ENCODE measurements at places on chromosomes 5 and 9.

GRCh38 chr9:79215821-79216220, 355.9 kb upstream of the TLE4 start:
- DNase-seq = no peak

GRCh38 chr9:94445863-94446262, 109.0 kb upstream of the PCAT7 start:
- DNase-seq = no peak

- DNase-seq = no peak
These were observed 2.0 kb downstream of the SCGB3A2 start for GRCh38 chr5:147880487-147880886.

- DNase-seq = no peak
These were observed 136.4 kb downstream of the SEMA5A start for GRCh38 chr5:9409413-9409960.

DNA sequence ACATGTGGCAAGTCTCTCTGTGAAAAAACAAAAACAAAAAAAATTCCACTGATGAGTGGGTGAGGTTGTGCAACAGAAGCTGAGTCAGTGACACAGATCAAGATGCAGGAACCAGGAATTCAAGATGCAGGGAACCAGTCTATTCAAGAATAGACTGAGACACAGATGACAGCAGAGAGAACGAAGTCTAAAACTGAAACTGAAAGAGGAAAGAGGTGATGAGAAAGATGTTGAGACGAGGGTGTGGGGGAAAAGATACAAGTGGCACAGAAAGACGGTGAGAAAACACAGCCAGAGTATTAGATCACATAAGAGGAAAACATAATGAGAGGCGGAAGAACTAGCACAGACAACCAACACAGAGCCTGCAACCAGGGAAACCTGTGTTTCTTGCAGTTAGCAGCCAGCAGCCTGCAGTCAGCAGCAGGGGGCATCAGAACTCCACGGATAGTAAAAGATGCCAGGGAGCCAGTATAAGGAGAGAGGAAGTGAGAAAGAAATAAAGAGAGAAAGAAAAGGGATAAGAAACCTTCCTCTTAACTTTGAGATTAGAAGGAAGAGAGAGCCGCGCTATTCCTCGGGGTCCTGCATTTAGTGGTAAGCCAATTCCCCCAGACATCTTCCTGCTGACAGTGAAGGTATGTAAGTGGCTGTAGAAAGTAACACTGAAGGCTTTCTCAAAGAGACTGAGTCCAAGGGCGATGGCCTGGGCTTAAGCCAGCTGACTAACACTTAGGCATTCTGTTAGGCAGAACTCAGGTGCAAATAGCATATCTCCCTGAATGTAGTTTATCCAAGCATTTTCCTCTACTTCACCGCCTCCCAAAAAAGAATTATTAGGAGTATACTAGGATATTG, 79.0 kb downstream of the TLR4 start:
- DNase-seq = peak; percentile 39

GRCh38 chr5:133734916-133735315, 122.6 kb upstream of the FSTL4 start:
- DNase-seq = no peak

DNA sequence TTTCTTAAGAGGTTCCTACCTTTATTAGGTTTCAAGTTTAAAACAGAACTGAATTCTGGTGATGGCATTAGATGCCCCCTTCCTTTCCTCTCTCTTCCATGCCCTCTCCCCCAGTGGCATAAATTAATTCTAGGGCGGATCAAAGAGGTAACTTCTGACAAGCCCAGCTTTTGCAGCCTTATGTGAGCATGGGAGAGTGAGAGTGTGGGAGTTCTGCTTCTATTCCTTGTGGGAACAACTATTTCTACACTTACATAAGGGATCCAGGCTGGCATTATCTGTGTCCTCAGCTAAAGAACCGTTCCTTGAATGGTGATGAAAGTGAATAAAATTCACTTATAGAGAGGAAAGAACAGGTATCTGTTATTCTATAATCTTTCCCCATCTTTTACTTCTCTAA, 437.6 kb downstream of the KIF4B start:
- no peak for DNase-seq

DNA sequence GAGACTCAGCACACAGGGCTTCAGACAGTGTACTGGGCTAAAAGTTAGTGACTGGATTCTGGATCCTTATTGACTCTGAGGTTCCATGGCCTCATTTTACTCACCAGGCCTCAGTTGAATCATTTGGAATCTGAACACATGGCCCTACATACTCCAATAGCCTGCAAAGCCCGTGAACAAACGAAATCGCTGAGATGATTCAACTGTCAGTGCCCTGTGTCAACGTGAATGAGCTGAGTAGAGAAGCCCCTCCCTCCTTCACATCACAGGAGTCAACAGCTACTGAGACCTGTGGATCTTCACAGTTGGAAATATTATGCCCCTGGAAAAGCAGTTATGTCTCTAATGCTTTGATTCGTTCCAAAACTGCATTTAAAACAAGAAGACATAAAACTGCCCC, 429.3 kb downstream of the GADD45G start:
- no peak for DNase-seq

- DNase-seq = no peak
These were observed 3.7 kb upstream of the MOB3B start for GRCh38 chr9:27533311-27533710.

DNA sequence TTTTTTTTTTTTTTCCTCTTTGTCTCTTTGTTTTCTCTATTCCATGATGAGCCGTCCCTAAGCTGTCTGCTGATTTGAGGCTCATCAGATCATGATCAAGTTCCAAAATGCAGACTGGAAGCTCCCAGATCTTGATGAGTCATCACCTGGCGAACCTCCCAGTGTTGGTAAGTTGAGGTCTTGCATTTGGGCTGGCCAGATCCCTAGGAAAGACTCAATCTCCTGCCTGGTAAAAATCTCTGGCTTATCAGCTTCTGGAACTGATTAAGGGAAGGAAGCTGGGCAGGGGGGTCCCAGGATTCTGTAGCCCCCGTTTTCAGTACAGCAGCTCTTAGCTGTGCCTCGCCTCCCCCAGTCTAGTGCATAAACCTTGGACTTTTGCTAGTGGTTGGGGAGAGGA, 69.0 kb downstream of the TSPAN17 start:
- no peak for DNase-seq

- DNase-seq = no peak
These were observed 307.9 kb downstream of the FBXL7 start for GRCh38 chr5:15807871-15808270.

DNA sequence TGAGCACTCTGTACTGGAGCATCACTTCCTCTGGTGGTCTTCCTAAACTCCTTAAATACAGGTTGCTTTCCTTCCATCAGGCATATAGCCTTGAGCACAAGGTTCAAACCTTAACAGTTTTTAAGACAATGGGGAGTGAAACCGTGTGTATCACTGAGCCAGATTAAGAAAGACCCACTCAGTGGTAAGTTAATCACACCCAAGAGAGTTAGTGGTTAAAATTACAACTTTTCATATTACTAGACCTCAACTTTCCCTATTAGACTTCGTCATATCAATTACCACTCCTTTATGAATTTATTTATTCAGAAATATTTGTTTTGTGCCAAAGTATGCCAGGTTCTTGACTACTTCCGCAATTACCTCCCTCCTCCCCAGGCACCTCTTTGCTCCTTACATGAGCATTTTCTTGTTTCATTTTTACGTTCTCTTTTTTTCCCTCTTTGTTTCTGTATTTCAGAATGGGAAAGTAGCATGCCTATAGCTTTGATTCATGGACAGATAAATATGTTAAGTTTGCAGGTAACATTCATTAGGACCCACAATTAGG, 351.0 kb downstream of the KIAA0825 start:
- DNase-seq = no peak

- DNase-seq = no peak
These were observed 9.1 kb downstream of the OR2V1 start for GRCh38 chr5:181121675-181122561.

- DNase-seq = no peak
These were observed 122.4 kb downstream of the LRRC70 start for GRCh38 chr5:62701036-62701435.

DNA sequence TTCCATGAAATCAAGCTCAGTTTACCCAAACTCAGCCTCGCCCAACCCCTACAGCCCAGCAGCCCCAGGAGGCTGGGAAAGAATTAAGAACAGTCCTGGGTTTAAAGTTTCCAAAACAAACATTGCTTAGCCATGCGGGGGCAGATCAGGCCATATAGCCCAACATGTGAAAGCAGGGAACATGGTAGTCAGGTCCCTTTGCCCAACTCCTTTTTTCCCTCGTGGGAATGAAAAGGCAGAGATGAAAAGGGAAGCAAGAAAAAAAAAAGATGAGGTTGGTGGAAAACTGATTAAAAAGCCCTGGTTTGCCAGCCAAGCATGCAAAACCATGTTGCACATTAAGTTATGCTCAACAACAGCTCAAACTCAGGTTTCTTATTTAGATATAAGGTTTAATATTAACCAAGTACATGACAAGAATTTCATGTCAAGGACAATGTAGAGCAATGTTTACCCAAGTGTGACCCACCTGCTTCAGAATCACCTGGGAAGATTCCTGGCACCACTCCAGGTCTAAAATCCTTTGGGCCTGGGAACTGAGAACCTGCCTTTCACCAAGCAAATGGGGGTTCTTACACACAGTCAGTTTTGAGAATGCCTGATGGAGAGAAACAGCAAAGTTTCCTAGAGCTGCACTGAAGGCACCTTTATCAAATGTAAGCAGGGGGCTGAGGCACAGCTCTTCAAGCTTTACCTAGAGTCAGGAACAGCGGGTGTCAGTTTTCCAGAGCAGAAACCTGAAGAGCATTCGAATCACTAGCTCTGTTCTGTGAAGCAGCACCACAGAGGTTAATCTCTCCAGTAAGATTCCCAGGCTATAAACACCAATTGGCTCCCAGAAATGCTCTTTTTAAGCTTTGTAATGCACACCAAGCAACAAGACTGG, 1.7 kb downstream of the FREM1 start:
- no peak for DNase-seq

- no peak for DNase-seq
These were observed 13.9 kb downstream of the KCNMB1 start for GRCh38 chr5:170375283-170375682.

- no peak for DNase-seq
These were observed 1.3 kb downstream of the ZNF131 start for GRCh38 chr5:43121913-43122484.

GRCh38 chr9:71487061-71487460, 281.3 kb downstream of the CEMIP2 start:
- DNase-seq = no peak

- no peak for DNase-seq
These were observed 3.4 kb upstream of the CEP72 start for GRCh38 chr5:608429-609370.

- DNase-seq = no peak
These were observed 126.4 kb downstream of the LPAR1 start for GRCh38 chr9:110911659-110912418.

DNA sequence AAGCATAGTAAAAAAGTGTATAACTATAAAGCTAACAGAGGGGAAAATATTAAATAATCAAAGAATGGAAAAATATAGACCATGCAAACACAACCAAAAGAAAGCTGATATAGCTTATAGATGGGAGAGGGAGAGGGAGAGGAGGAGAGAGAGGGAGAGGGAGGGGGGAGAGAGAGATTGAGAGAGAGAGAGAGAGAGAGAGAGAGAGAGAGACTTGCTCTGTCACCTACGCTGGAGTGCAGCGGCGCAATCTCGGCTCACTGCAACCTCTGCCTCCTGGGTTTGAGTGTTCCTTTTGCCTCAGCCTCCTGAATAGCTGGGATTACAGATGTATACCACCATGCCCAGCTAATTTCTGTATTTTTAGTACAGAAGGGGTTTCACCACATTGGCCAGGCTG, 110.6 kb downstream of the RAPGEF6 start:
- no peak for DNase-seq

DNA sequence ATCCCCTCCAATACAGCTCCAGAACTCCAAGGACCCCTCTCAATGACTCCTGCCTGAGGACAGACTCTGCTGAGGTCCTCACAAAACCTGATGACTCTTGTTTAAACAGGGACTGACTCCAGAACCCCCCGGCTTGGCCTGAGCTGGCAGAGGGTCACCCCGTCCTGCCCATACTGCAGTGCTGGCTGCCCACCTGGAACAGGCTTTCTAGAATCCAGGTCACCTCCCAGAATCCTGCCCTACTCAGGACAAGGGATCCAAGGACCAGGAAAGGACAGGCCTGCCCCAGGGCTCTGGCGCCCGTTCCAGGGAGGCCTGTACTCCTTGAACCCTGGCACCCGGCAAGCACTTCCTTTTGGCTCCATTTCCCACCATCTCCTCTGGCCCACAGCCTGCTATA, 22.2 kb downstream of the RALGDS start:
- no peak for DNase-seq

GRCh38 chr9:137449931-137450538, 8.9 kb upstream of the ENTPD8 start:
- DNase-seq = no peak

DNA sequence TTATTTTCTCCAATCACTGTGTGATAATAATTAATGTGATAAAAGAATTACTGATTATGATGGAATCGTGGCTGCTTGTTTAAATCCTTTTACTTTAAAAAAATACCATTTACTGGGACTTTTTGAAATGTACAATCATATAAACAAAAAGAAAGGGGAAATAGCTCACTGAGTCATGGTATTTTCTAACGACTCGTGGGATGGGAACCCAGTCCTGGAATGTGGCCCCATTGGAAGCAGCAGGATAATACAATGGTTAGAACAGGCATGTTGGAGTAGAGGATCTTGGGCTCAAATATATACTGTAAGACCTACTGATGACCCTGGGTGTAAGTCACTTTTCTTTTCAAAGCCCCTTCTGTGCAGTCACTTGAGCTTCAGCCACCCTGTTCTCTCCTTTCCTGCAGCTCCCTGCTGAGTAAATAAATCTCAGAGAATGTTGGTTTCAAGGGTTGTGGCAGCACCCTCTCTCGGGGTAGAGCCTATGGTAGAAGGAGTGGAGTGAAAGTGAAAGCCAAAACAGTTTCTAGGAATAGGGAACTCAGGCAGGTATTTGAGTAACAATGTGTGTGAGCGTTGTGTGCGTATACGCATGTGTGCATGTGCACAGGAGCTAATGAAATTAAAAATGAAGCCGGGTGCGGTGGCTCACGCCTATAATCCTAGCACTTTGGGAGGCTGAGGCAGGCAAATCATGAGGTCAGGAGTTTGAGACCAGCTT, 40.8 kb upstream of the LARP1 start:
- no peak for DNase-seq

- no peak for DNase-seq
These were observed 896.6 kb downstream of the TLE1 start for GRCh38 chr9:80792726-80793125.

DNA sequence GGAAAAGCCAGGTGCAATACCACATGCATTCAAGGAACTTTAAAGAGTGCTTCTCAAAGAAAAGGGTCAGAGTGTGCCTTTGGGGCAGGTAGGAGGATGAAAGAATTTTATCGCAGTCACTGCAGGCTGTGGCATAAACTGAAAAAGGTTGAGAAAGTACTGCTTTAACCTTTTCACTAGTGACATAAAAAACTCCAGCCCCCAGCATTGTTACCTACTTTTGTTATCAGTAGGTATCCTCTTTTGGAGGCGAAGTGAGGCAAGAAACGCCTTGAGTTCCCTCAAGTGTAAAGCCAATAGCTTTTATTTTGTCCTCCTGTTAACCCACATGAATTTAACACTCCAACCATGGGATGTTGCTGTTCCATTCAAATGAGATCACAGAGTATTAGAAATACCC, 64.7 kb upstream of the CHD1 start:
- DNase-seq = no peak

GRCh38 chr9:117595650-117596049, 108.6 kb upstream of the TLR4 start:
- no peak for DNase-seq

GRCh38 chr9:78826527-78826926, 529.6 kb downstream of the PSAT1 start:
- DNase-seq = no peak
